Dermis blood vessel endothelial cell (primary cell): ENCODE measurements at places on chromosomes 7 and 10.

- DNase-seq, result no peak
Observed at GRCh38 chr10:126373147-126373546, 15.1 kb downstream of the ADAM12 start.

- DNase-seq, result peak; percentile 82
Observed at GRCh38 chr10:91298224-91298871, 77.9 kb downstream of the PCGF5 start.

- no peak for DNase-seq
Observed at GRCh38 chr7:11434366-11434765, 397.6 kb downstream of the THSD7A start.

- DNase-seq, result peak; percentile 61
Observed at GRCh38 chr7:155003092-155003375, at the start of gene PAXIP1. Gene PAXIP1, minus strand, starts transcription at chr7:155003124. Its CDS starts 195 bp downstream, at chr7:155002929.

DNA sequence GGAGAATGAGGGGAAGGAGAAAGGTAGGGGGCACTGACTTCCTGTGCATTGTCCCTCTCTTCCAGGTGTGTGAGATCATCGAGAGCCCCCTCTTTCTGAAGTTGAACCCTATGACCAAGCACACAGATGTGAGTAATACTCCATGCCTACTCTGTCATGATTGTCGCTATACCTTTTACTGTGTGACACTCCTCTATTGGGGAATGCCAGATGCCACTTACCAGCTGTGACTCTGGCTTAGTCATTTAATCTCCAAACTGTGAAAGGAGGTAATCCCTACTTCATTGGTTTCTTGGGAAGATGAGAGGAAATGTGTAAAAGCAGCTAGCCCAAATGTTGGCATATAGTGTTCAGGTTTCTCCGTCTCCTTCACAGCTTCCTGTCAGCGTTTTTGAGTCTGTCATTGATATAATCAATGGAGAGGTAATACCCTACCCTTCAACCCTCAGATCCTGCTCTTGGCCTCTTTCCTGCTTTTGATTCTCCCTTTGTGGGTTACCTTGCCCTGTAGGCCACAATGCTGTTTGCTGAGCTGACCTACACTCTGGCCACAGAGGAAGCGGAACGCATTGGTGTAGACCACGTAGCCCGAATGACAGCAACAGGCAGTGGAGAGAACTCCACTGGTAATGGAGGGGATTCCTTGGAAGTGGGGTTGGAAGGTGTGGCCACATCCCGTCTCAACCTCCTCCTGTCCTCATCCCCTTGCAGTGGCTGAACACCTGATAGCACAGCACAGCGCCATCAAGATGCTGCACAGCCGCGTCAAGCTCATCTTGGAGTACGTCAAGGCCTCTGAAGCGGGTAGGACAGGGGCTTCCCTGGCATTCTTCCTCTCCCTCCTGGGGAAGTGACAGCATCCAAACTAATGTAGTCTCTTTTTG, 2.0 kb downstream of the COPS6 start:
- DNase-seq, result no peak

GRCh38 chr7:136228171-136228570, 251.0 kb upstream of the MTPN start:
- DNase-seq, result no peak

- DNase-seq, result no peak
Observed at GRCh38 chr7:88200789-88201188, 19.0 kb downstream of the SRI start.

- no peak for DNase-seq
Observed at GRCh38 chr7:148720472-148720871, 21.8 kb downstream of the CUL1 start.

- DNase-seq, result no peak
Observed at GRCh38 chr7:66696774-66697191, 43.8 kb upstream of the RABGEF1 start.
